ENCODE measurements at places on chromosomes 5 and 9.

DNA sequence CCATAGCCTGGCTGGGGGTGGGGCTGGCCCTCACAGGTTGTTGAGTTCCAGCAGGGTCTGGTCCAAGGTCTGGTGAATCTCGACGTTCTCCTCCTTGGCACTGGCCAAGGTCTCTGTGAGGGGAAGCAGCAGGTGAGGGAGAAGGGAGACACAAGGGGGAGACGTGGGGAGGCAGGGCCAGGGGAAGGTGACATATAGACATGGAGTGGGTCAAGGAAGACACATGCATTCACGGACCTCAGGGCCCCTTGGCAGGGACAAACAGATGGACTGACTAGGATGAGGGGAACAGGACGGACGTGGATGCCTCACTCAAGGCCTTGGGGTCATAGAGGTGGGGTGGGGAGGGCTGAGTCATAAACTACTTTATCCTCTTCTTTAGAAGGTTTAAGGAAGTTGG is 7.7 kb downstream of the TPM2 start:
- no peak for DNase-seq

- DNase-seq, result no peak
Observed at GRCh38 chr5:62306323-62306895, 403 bp downstream of the KIF2A start.

DNA sequence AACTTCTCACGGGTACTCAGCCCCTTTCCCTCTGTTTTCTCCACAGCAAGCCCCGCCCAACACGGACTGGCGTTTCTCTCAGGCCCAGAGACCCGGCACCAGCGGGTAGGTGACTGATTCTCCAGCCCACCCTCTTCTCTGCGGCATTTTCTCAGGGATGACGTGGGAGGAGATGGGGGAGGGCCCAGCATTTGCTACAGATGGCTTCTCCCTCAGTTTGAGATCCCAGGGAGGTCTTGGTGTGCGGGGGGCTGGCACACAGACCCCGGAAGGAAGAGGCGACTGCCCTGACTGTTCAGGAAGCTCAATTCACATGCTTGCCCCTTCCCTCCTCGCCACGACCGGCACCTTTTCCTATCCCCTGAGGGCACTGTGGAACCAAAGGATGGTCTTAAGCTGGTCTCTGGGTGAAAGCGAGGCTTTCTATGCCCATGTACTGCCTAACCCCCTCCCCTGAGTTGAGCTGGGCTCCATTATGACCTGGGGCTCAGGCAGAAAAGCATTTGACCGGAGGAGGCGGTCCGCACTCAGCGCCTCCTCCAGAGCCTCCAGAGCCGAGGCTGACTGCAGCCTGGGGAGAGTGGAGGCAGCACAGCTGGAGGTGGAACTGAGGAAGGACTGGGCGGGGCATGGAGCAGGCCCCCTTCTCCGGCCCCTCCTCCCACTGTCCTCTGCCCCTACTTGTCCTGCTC is 6.0 kb downstream of the PCDHGC5 start:
- DNase-seq, result no peak

- DNase-seq, result no peak
Observed at GRCh38 chr9:18799428-18799827, 233.6 kb downstream of the SAXO1 start.

DNA sequence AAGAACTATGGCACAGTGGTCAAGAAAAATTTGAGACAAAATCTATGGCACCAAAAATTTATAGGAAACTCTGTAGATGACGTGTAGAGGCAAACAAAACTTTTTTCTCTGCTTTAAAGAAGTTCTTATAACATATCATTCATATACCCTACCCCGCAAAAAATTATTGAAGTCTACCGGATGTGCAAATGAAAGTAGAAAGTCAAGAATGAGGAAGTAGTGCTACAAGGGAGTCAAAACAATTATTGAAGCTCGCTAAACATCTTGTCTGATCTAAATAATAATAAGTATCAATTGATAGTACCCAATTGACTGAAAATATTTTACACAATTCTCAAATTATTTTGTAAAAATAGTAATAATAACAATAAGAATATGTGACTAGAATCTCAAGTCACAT is 398.5 kb downstream of the TAF11L14 start:
- no peak for DNase-seq

GRCh38 chr9:8384091-8384490 is 584.5 kb upstream of the DMAC1 start:
- DNase-seq, result no peak

- no peak for DNase-seq
Observed at GRCh38 chr9:136050266-136050700, 44.8 kb downstream of the NACC2 start.

GRCh38 chr5:83919071-83920041 is 198.7 kb upstream of the HAPLN1 start:
- DNase-seq, result no peak

DNA sequence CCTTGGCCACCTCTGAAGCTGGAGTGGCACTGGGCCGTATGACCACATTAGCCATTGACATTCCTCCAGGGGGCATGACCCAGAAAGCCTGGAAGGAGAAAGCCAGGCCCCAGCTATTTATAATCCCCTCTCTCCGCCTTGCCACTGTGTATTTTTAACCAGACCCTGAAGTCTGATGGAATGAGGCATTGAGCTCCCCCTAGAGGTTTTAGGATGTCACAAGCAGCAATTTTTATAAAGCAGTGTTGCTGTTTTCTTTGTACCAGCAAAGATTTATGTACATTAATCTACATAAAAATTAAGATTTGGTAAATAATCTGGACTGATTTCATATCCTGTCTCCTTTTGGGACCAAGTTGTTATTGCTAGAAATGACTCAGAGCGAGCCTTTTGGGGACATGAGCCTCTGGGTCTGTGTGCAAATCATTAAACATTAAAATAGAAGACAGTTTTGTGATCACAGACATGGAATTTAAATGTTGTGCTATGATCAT is 127.1 kb downstream of the TRIO start:
- no peak for DNase-seq

GRCh38 chr9:120740132-120740531 is 25.9 kb upstream of the MEGF9 start:
- DNase-seq, result no peak

DNA sequence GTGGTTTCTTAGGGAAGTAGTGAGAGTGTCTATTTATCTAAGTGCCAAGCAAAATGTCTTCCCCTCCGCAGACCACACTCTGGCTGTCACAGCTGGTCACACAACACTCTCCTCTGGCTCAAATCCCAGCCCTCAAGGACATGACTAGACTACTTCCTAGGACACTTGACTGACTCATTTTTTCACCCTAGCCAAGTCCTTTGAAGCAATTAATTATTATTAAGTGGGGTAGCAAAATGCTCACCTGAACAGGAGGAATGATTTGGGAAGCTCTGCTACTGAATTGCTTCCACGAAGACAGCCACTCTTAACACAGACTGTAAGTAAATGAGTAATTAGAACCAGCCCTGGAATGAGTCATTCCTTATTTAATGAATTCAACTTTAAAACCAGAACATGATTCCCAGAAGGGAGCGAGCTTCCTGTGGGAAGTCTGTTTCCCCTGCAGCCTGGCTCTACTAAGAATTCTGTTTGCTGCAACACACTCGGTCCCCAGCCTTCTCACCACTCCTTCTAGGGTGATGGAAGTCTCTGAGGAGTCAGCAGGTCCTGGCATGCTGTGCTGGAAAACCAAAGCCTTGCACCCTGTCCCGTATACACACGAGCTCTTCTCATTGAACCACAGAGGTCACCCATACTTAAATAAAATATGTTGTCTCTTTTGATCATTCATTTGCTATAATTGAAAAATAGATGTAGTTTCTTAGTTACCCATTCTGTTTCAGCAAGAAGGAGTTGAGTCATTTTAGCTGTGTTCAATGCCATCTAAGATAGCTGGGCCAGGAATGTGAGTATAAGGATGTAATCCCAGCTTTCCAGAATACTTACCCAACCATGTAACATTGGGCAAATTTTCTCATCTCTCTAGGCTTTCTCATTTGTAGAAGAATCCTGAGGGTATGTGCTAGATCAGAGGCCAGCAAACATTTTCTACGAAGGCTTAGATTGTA is 218.6 kb upstream of the RASEF start:
- no peak for DNase-seq

DNA sequence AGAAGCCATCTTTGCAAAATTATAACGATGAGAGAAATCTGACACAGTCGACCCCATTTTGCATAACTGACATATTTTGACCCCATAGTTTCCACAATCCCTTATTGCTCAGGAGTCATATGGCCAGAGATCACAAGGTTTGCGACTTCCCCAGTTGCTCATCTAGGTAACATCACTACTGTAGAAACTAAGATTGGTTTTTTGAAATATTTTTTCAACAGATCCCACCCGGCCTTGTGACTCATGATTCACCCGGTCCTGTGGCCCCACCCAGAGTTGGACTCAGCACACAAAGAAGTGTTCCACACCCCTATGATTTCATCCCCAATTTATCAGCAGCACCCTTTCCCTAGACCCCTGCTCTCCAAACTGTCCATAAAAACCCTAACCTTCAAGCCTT is 50.2 kb downstream of the TIMD4 start:
- no peak for DNase-seq

DNA sequence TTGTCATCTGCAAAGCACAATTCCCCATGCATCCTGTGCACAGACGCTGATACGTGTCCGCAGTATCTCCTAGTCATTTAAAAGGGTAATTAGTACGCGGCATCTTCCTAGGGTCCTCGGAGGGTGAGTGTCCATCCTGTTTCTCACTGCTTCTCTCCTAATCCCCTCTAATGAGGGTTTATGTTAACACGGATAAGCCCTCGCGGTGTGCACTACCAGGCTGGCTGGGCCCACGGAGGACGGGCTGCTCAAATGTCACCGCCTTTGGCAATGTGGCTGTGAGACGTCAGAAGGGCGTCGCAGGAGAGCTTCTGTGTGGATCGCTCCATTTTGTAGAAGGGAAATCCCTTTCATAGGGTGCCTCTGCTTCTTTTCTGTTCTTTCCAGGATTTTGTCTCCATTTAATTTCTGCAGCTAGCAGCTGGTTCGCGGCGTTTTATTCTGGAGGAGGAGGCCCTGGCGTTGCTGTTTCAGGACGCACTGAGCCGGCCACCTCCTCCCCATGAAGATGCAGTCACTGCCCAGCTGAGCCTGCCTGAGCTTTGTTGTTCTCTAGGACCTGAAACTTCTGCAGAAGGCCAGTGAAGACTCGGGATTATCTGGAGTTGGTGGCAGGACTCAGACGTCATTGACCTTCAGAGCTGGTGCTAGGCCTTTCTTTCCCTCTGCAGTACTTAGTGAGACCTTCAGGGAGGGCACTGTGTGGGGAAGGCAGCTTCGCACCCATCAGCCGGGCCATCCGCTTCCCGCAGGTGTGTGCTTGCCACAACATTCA is 326.1 kb upstream of the IRX1 start:
- DNase-seq, result no peak

DNA sequence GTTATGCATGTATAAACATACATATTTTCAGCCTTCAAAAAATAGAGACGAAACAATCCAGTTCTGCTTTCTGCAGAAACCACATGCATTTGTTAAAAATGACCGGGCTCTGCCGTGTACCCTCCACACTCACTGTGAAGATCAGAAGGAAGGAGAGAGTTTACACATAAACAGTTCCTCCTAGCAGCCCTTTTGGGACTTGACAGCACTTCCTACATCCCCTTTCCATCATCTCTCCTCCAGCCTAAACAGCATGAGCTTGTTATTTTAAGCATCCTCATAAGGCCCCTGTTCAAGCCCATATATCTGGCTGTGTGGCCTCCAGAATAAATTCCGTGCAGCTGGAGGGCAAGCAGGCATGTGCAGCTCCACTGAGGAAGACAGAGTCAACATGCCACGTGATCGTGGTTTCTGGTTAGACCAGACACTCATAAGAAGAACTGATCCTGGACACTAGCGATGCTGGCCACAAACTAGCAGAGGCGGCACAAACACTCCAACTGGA is 42.2 kb downstream of the NIPAL4 start:
- no peak for DNase-seq

GRCh38 chr9:129391221-129391661 is 213.2 kb upstream of the IER5L start:
- no peak for DNase-seq

GRCh38 chr9:111978616-111979015 is 82.0 kb downstream of the UGCG start:
- no peak for DNase-seq

DNA sequence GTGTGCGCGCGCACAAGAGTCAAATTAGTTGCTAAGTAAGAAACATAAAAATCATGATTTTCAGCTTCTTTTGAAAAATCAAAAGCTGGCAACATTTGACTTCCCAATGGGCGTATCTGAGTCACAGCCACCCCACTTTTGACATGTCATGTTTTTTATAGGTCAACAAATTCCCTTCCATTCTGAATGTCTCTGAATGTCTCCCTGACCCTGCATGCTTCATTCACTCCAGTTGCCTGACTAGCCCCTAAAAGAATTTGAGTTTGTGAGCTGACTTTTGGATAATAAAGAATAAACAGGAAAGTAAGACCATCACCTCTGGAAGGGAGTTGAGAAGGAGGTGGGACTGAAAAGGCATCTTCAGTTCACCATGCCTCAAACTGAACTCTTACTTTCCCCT is 20.2 kb upstream of the GLIS3 start:
- DNase-seq, result no peak

- no peak for DNase-seq
Observed at GRCh38 chr9:13705918-13706317, 426.4 kb upstream of the MPDZ start.

- no peak for DNase-seq
Observed at GRCh38 chr5:98428806-98429205, 344.7 kb upstream of the RGMB start.

- DNase-seq, result no peak
Observed at GRCh38 chr9:134892221-134892620, 11.6 kb downstream of the FCN2 start.

DNA sequence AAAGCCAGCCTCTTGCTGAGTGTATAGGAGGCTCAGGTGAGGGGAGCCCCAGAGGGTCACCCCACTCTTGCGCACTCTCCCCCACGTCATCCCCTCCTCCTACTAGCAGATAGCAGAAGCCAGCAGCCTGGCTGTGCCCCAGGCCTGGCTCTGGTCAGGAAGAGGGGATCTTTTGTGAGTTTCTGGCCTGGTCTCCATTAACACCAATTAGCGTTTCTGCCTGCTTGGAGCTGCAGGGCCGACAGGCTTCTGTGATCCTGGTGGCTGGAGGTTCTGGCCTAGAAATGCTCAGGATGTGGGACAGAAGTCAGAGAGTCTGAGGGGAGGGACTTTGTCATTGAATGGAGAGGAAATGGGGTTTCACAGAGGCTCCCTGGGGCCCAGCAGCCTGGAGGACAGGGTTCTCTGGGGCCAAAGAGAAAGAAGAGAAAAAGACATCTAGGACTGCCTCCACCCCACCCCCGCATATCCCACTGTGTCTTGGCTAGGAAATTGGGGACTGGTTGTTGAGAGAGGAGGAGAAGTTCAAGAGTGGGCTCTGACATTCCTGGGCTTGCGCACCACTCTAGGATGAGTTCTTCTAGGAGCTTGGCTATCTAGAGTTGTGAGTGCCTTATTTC is 47.5 kb upstream of the ARAP3 start:
- DNase-seq, result no peak

- DNase-seq, result no peak
Observed at GRCh38 chr5:29983528-29984155, 1209.8 kb upstream of the CDH6 start.

DNA sequence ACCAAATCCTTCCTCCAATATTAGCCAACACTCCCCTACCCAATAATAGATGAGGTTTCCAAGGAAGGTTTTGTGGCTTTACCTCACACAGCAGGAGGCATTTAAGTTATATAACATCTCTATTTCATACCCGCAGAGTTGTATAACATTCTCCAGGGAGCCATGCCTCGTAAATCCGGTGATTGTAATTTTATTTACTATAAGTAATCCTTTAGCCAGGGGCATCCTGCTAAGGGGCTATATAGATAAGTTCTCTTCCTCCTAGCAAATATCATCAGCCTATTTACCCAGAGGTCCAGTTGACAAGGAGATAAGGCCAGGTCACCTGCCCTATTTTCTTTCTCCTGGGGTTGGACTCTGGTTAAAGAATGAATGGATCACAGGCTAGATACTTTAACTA is 2051.0 kb downstream of the EFNA5 start:
- DNase-seq, result no peak
